ENCODE measurements at places on chromosomes 7 and 10. TPM values are rescaled to one million over a fixed set of nuclear protein-coding genes. Genes with fewer than 3 reads are reported as not detected.
A peak's percentile ranks its signal among the peaks of the same experiment; 100 is the strongest.

DNA sequence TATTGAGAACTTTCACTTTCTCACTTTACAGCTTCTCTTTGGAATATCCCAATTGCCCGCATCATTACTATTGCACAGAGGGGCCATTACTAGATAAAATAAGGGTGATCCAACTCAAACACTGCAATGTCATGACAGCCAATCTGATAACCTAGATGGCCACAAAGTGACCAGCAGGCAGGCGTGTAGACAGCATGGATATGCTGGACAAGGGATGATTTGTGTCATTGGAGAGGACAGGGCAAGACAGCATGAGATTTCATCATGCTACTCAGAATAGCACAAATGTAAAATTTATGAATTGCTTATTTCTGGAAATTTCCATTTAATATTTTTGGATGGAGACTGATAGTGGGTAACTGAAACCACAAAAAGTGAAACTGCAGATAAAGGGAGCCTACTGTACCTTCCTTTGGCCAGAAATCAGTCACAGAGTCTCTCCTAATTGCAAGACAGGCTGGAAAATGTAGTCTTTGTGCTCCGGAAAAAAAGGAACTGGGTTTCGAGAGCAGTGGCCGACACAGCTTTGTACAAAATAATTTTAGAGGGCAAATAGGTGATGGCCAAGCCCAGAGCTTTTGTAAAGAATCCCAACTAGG, 6.1 kb upstream of the GSDME start:
- H3K27ac ChIP-seq: no peak overlapping the region
- H3K4me3 ChIP-seq: no peak overlapping the region
- H3K36me3 ChIP-seq: no peaks in the 10 kb centered on the region
- H3K4me1 ChIP-seq: no peaks in the 10 kb centered on the region

DNA sequence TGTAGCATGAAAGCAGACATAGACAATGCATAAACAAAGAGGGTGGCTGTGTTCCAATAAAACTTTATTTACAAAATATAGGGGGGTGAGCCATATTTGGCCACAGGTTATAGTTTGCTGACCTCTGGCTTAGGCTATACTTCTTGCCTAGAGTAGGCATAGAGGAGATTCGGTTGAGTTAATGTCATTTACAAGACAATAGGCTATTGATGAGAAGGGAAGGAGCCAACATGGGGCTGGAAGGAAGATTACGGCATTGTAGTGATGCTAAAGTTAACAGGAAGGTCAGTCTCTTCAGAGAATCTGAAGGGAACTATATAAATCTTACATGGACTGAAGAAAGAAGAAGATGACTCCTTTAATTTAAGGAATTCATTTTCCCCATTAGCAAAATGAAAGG, 463.5 kb downstream of the HTR7 start:
- H3K4me3 ChIP-seq: no peak overlapping the region
- no peaks in the 10 kb centered on the region for H3K27me3 ChIP-seq
- H3K4me1 ChIP-seq: no peaks in the 10 kb centered on the region
- no peak overlapping the region for H3K27ac ChIP-seq
- no peak for DNase-seq

GRCh38 chr7:41584746-41585145, 118.1 kb downstream of the INHBA start:
- H3K36me3 ChIP-seq: no peaks in the 10 kb centered on the region
- H3K27ac ChIP-seq: no peak overlapping the region
- H3K27me3 ChIP-seq: no peaks in the 10 kb centered on the region
- DNase-seq: no peak

- no peak overlapping the region for H3K4me3 ChIP-seq
- DNase-seq: no peak
- no peak overlapping the region for H3K27ac ChIP-seq
- no peaks in the 10 kb centered on the region for H3K4me1 ChIP-seq
- H3K36me3 ChIP-seq: no peaks in the 10 kb centered on the region
Measured at GRCh38 chr7:7923818-7924217, 44.8 kb upstream of the GLCCI1 start.

GRCh38 chr7:130740606-130741005, 6.6 kb upstream of the KLF14 start:
- no peak overlapping the region for H3K27ac ChIP-seq
- peaks cover 92% of the 10 kb centered on the region for H3K27me3 ChIP-seq
- no peaks in the 10 kb centered on the region for H3K36me3 ChIP-seq

- no peak overlapping the region for H3K4me3 ChIP-seq
- no peak for DNase-seq
- H3K36me3 ChIP-seq: no peaks in the 10 kb centered on the region
Measured at GRCh38 chr10:129631870-129632623, 165.0 kb downstream of the MGMT start.

DNA sequence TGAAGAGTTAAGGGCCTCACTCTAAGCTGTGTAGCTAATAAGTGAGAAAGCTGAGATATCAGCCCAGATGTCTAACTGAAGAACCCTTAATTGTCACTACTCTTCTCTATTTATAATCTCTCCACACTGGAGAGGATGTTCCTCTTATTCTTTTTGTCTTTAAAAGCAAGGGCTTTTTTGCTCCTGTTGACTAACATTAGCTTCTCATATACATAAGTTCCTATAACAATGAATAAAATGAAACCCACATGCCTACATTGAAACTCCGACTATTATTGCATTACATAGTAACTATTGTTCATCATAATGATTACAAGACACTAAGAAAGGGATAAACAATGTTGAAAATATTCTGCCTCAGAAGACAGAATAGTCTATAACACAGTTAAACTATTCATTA, 67.1 kb downstream of the GNAT3 start:
- no peak overlapping the region for H3K4me3 ChIP-seq
- no peaks in the 10 kb centered on the region for H3K36me3 ChIP-seq
- H3K27me3 ChIP-seq: no peaks in the 10 kb centered on the region
- no peak for DNase-seq
- H3K4me1 ChIP-seq: peaks cover 21% of the 10 kb centered on the region

DNA sequence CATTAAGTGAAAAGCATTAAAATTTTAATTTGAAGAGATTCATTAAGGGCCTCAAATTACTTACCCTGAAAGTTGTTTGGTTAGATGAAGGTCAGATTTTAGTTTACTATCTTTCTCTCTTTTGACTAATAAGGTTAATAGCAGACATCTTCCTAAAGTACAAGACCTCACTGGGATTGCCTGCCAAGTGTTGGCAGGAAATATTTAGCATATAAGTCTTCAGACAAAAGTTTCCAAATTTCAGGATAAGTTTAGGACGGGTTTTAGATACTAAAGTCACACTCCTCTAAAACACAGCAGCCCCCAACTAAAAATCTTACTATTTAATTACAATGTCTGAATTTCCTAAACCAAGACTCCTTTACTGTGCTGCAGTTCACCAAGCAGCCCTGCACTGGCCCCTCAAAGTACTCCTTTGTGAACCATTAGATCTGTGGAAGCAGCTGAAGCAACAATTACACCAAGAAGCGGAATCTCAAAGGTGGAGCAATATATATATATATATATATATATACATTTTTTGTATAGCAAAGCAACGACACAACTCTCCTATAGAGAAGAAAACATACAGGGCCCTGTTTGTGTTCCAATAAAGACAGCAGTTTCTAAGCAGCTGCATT, 91.2 kb upstream of the KCNIP2 start:
- H3K36me3 ChIP-seq: no peaks in the 10 kb centered on the region
- H3K27ac ChIP-seq: no peak overlapping the region
- DNase-seq: no peak
- no peak overlapping the region for H3K4me3 ChIP-seq
- peaks cover 22% of the 10 kb centered on the region for H3K4me1 ChIP-seq

DNA sequence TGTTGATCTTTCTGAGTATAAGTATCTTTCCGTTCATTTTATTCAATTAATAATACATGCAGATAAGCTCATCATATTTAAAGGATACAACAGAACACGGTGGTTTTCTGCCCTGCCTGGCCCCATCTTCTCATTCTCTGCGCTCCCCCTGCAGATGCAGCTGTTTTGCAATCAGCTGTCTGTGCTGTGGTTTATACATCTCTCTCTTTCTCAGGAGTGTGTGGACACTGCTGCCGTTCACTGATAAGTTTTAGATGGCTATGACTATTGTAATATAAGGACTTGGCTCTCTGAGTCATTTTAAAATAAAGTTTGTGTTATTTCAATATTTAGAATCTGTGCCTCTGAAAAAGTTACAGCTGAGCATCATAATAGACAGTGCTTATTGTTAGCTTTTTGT, 54.5 kb downstream of the CUL1 start:
- DNase-seq: peak; percentile 80
- H3K27me3 ChIP-seq: no peaks in the 10 kb centered on the region
- H3K4me1 ChIP-seq: no peaks in the 10 kb centered on the region
- H3K27ac ChIP-seq: no peak overlapping the region
- peaks cover 14% of the 10 kb centered on the region for H3K36me3 ChIP-seq

GRCh38 chr10:1449572-1450205, 287.6 kb downstream of the ADARB2 start:
- no peak overlapping the region for H3K27ac ChIP-seq
- H3K36me3 ChIP-seq: no peaks in the 10 kb centered on the region
- H3K4me1 ChIP-seq: no peaks in the 10 kb centered on the region
- H3K4me3 ChIP-seq: no peak overlapping the region
- no peaks in the 10 kb centered on the region for H3K27me3 ChIP-seq

- no peaks in the 10 kb centered on the region for H3K36me3 ChIP-seq
- DNase-seq: peak; percentile 65
- no peak overlapping the region for H3K27ac ChIP-seq
- H3K4me3 ChIP-seq: no peak overlapping the region
- peaks cover 10% of the 10 kb centered on the region for H3K27me3 ChIP-seq
- H3K4me1 ChIP-seq: no peaks in the 10 kb centered on the region
Measured at GRCh38 chr10:69634759-69635425, 4.8 kb downstream of the FAM241B start.

DNA sequence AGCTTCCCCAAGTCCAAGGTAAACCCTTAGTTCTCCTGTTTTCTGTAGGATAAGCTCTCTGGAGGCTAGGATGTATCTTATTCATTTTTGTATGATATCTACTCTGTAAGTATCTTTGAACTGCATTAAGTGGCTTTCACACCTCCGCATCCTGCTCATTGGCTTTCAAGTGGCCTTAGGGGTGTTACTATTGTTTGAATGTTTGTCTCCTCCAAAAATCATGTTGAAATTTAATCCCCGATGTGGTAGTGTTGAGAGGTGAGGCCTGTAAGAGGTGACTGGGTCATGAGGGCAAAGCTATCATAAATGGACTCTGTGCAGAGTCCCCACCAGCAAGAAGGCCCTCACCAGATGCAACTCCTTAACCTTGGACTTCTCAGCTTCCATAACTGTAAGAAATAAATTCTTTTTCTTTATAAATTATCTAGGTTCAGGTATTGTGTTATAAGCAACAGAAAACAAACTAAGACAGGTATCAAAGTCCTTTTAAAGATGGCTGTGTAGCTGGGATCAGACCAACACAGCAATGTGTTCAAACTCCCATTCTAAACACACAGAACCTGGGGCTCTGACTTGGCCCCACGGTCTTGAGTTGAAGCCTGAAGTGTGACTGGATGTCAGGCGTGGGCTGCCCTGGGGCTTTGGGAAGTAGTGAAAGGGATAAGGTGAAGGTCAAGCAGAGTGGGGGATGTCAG, 25.9 kb downstream of the TBXAS1 start:
- H3K27ac ChIP-seq: no peak overlapping the region
- H3K36me3 ChIP-seq: no peaks in the 10 kb centered on the region
- H3K4me3 ChIP-seq: no peak overlapping the region
- no peaks in the 10 kb centered on the region for H3K27me3 ChIP-seq

GRCh38 chr7:101950450-101951119, 133.2 kb downstream of the CUX1 start:
- no peaks in the 10 kb centered on the region for H3K36me3 ChIP-seq
- H3K4me1 ChIP-seq: peaks cover 28% of the 10 kb centered on the region
- no peak overlapping the region for H3K4me3 ChIP-seq

DNA sequence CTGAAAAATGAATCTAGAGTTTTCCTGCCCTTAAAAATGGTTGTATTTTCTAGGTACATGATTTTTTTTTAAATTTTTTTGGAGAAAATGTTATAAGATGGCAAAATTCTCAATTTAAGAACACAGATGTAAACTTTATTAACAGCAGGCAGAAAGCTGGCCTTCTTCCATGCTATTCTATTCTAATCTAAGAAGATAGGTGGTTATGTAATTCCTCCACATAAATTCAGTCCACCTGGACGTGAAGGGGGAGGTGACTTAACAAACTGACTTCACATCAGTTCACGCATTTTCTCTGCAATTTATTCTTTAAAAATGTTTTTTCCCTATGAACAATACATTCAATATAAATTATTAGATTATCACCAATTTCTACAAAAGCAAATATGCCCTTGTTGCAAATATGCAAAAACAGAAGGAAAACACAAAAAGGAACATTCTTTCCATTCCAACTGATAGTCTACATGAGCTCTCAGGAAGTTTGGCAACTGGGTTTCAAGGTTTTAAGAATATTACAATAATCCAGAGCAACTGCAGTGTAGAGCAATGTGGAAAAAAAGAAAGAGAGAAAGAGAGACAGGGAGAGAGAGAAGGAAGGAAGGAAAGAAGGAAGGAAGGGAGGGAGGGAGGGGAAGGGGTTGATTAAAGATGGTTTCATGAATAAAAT, 76.8 kb downstream of the HIBADH start:
- no peak overlapping the region for H3K27ac ChIP-seq
- peaks cover 10% of the 10 kb centered on the region for H3K4me1 ChIP-seq
- H3K27me3 ChIP-seq: no peaks in the 10 kb centered on the region

DNA sequence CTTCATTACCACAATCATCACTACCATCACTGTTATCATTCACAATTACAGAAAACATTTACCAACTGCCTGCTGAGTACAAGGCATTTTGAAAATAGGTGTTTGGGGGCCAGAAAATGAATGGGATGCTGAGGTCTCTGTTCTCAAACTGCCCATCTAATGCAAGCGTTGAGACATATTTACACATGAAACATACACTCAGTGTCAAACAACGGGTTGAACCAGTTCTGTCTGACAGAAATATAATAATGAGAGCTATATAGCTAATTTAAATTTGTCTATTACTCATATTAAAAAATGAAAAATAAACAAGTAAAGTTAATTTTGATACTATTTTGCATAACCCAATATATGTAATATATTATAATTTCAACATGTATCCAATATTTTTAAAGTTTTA, 303.1 kb downstream of the KCNMA1 start:
- H3K27ac ChIP-seq: no peak overlapping the region
- H3K36me3 ChIP-seq: no peaks in the 10 kb centered on the region
- H3K27me3 ChIP-seq: no peaks in the 10 kb centered on the region
- DNase-seq: no peak

DNA sequence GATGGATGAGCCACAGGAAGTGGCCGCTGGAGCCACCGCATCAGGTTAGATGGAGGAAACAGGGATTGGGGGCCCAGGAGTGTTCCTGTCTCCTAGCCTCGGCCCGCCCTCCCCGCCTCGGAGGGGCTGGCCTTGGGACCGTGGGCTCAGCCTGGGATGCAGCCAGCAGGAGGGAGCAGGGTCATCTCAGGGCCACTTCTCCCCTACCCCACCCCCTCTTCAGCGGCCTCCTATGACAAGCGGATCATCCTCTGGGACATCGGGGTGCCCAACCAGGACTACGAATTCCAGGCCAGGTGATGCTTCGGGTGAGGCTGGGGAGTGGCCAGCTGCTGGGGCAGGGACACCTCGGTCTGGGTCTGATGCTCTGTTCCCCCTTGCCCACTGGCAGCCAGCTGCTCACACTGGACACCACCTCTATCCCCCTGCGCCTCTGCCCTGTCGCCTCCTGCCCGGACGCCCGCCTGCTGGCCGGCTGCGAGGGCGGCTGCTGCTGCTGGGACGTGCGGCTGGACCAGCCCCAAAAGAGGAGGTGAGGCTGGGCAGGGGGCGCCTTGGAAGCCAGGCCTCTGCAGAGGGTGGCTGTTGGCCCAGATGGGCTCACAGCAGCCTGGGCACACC, 4.7 kb downstream of the LRWD1 start:
- peaks cover 7% of the 10 kb centered on the region for H3K4me1 ChIP-seq
- DNase-seq: peak; percentile 74
- H3K27me3 ChIP-seq: no peaks in the 10 kb centered on the region
- H3K36me3 ChIP-seq: peaks cover 24% of the 10 kb centered on the region
- no peak overlapping the region for H3K27ac ChIP-seq
- H3K4me3 ChIP-seq: no peak overlapping the region

The CNPY1 gene
- not detected for total RNA-seq

The PRSS37 gene
- total RNA-seq: not detected

The NEUROD6 gene
- not detected for total RNA-seq

The ECHDC3 gene
- 0.36 TPM for total RNA-seq

The ASB10 gene
- total RNA-seq: not detected

All from osteoblast (primary cell).